ENCODE measurements at places on chromosomes 11 and 22. TPM values are rescaled to one million over a fixed set of nuclear protein-coding genes. Genes with fewer than 3 reads are reported as not detected.

DNA sequence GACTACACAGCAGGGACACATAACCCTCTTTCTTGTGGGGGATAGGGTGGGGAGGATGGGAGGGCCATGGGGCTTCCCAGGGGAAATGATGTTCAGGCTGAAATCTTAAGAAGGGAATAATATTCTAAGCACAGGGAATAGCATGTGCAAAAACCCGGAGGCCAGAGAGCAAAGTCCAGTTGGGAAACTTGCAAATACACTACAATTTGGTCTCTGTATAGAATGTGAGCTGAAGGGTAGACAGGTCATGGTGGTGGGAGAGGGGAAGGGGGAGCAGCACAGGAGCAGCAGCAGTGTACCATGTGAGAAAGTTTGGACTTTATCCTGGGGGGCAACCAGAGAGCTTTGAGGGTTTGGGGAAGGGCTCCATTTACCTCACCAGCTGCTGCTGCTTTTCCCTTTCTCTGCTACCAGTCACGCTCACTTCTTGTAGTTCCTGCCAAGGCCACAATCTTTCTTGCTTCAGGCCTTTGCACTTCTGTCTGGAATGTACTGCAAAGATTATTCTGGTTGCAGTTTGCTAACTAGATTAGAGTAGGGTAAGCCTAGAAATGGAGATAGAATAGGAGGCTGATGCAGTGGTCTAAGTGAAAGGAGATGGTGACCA lies 43.0 kb downstream of the KREMEN1 start:
- H3K27ac ChIP-seq: peak overlapping the region; percentile 78
- peaks cover 14% of the 10 kb centered on the region for H3K27me3 ChIP-seq
- no peak overlapping the region for H3K4me3 ChIP-seq
- DNase-seq: no peak
- peaks cover 35% of the 10 kb centered on the region for H3K4me1 ChIP-seq

DNA sequence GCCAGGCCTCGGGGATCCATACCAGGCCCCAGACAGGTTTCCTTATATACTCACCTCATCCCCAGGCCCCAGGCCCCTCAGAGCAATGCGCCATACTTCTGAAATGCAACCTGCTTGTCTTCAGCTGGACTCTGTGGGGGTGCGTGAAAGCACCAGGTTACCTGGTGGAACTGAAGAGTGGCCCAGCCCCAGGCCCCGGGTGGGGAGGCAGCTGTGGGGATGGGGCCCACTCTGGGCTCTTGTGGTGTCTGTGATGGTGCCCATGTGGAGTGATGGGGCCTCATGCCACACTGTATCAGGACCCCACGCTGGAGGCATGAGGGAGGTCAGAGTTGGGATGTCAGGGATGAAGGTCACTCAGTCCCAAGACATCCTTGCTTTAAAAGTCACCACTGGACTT lies 999.0 kb downstream of the BRD1 start:
- no peak overlapping the region for H3K27ac ChIP-seq
- H3K27me3 ChIP-seq: peaks cover 14% of the 10 kb centered on the region
- DNase-seq: no peak
- no peaks in the 10 kb centered on the region for H3K4me1 ChIP-seq

DDX17 gene
- 368 TPM for total RNA-seq

MS4A6E gene
- total RNA-seq: not detected

PRR33 gene
- not detected for total RNA-seq

SCGB1D2 gene
- not detected for total RNA-seq

CALCA gene
- total RNA-seq: not detected
